Gastrocnemius medialis (tissue), 4 donors: ENCODE measurements at places on chromosomes 5 and 9. TPM values are rescaled to one million over a fixed set of nuclear protein-coding genes. Genes with fewer than 3 reads are reported as not detected.

GRCh38 chr5:139050432-139050831 is 147.7 kb downstream of the SIL1 start:
- peaks cover 14% of the 10 kb centered on the region for H3K4me1 ChIP-seq
- no peaks in the 10 kb centered on the region for H3K36me3 ChIP-seq
- H3K27me3 ChIP-seq: no peaks in the 10 kb centered on the region
- no peak for DNase-seq
- H3K4me3 ChIP-seq: no peak overlapping the region

SLC34A1 gene
- total RNA-seq: not detected

DNA sequence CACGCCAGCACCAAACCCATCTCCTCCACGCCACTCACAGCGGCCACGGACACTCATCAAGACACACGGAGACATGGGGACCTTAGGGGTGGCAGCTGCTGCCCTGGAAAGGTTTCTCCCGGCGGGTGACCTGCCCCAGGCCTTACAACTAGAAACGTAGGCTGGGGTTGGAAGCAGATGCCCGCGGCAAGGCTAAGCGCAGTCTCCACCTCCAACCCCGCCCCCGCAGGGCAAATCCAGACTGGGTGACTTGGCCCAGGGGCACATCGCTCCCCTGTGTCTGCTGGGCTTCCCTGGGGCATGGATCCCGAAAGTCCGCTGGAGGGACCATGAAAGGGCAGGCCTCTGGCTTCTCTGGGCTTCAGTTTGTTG is 12.0 kb upstream of the ASS1 start:
- no peak overlapping the region for H3K27ac ChIP-seq
- no peak for DNase-seq
- no peaks in the 10 kb centered on the region for H3K27me3 ChIP-seq
- H3K36me3 ChIP-seq: no peaks in the 10 kb centered on the region

DNA sequence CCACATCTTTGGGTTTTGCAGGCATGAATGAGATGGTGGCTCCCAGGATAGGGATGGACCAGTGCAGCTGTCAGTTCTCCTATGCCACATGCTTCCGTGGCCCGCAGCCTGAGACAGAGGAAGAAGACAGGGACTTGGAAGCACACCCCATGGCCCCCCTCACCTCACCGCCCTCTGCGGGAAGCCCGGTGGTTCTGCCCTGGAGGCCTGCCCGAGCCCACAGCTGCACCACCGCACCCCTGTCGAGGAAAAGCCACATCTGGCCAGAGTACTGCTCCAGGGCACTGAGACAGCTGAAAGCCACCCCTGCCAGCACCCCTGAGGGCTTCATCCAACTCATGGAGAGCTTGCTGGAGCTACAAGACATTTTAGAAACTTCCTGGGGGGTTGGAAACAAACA is 7.6 kb upstream of the TRMT10B start:
- H3K4me1 ChIP-seq: no peaks in the 10 kb centered on the region
- H3K36me3 ChIP-seq: no peaks in the 10 kb centered on the region
- H3K4me3 ChIP-seq: no peak overlapping the region

DNA sequence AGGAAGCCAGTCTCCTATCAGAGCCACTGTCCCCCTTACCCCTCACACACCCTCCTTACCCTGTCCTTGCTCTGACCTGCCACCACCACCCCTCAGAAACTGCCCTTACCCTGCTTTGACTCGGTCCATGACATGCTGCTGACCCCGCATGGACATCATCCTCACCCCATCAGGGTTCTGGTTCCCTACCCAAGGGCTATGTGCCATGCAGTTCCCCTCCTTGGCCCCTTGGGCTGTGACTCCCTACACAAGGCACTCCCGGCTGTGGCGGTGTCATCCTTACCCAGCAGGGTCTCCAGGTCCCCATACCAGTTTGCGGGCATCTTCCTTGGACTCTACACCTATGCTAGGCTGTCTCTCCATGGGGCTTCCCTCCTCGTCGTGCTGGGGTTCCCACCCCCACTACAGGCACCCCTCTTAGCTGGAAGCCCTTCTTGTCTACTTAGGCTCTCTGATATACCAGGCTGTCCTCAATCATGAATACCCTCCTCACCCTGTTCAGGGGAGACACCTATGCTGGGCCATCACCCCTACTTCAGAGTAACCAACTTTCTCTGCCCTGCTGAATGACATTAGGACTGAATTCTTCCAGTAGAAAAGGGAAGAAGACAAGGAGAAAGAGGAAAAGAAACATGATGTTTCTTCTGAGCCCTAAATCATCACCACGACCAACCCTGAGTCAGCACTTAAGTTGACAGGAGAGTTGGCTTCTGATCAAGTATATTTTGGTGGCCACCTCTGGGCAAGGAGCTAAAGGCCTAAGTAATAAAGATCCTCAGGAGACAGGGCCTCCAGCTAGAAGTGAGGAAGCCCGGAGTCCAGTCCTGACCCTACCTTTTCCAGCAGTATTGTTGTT is 115.2 kb downstream of the GCNT1 start:
- H3K4me3 ChIP-seq: no peak overlapping the region
- no peak for DNase-seq
- H3K27me3 ChIP-seq: no peaks in the 10 kb centered on the region
- no peaks in the 10 kb centered on the region for H3K4me1 ChIP-seq
- H3K36me3 ChIP-seq: no peaks in the 10 kb centered on the region
- H3K27ac ChIP-seq: no peak overlapping the region

DNA sequence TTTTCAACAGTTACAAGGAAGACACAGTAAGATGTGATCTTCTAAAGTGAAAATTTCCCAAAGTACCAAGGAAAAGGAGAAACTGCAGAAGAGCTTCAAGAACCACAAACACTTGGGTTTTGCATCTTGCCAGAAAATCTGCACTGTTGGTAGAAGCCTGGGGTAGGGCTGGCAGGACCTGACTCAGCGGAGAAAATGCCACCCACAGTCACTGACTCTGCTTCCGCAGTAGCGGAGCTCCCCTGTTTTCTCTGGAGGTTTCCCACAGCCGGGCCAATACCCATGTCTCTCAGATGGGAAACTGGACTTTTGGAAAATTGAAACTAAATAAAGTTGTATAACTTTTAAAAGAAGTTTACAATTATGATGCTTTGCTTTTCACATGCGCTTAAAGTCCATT is 104.2 kb downstream of the MEF2C start:
- H3K36me3 ChIP-seq: no peaks in the 10 kb centered on the region
- DNase-seq: no peak
- H3K27me3 ChIP-seq: no peaks in the 10 kb centered on the region
- peaks cover 64% of the 10 kb centered on the region for H3K4me1 ChIP-seq

- DNase-seq: no peak
- no peak within 1 kb of the TSS for H3K4me3 ChIP-seq
- H3K4me1 ChIP-seq: no peaks in the 10 kb centered on the region
These were observed at the start of gene C6 for GRCh38 chr5:41213340-41213739. Gene C6, minus strand, starts transcription at chr5:41213532. Its CDS starts 10,302 bp downstream, at chr5:41203230.

- no peak overlapping the region for H3K4me3 ChIP-seq
- H3K4me1 ChIP-seq: no peaks in the 10 kb centered on the region
- H3K27ac ChIP-seq: no peak overlapping the region
These were observed 12.6 kb upstream of the PAX5 start for GRCh38 chr9:37046683-37047082.

PTPRD gene
- total RNA-seq: 1.2 TPM

DNA sequence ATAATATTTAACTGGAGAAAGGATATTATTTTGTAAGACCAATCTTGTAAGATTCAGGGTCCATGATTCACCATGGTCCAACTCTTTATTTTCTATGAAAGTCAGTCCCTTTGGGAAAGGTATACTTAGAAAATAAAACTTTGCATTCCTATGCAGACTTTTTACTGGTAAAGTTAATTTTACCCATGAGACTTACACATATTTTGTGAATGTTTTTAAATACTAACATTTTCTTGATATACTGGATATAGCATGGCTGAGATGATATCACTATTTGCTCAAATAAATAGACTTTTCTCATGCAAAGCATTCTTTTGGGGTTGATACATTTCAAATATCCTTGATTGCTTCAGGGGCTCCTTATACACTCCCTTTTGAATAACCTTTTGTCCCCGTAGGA is 512.1 kb downstream of the MAN2A1 start:
- H3K4me3 ChIP-seq: no peak overlapping the region
- DNase-seq: no peak
- no peaks in the 10 kb centered on the region for H3K4me1 ChIP-seq
- no peaks in the 10 kb centered on the region for H3K27me3 ChIP-seq

DNA sequence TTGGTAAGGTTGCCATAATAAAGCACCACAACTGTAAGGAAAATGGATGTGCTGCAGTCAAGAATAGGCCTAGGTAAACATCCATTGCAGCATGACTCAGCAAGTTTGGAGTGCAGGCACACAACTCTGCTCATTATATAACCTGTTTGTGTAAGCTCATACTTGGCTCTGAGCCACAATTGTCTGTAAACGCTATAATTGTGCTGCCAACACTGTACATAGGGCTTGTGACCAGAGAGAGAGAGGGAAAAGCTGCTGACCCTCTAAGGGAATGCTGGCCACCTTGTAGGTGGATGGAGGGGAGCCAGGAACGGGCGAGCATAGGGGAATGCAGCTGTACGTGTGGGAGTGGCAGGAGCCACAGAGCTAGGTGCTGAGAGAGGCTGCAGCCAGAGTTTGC is 2186.5 kb upstream of the ACO1 start:
- no peak for DNase-seq
- no peak overlapping the region for H3K27ac ChIP-seq
- no peaks in the 10 kb centered on the region for H3K36me3 ChIP-seq
- no peak overlapping the region for H3K4me3 ChIP-seq
- H3K4me1 ChIP-seq: no peaks in the 10 kb centered on the region

GPR150 gene
- 0.59 TPM for total RNA-seq

- no peaks in the 10 kb centered on the region for H3K36me3 ChIP-seq
- H3K4me3 ChIP-seq: no peak overlapping the region
These were observed 266.0 kb downstream of the DMAC1 start for GRCh38 chr9:7533376-7534090.

DNA sequence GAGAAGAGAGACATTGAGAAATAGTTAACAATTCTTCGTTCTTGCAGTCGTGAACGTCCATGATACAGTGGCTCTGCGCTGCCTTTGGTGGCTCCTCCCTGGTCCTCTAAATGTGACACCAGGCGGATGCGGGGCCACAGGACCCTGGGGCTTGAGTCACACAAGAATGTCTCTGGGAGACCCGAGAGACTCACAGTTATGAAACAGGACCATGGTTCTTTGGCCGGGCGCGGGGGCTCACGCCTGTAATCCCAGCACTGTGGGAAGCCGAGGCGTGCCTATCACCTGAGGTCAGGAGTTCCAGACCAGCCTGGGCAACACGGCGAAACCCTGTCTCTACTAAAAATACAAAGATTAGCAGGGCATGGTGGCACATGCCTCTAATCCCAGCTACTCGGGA is 767 bp upstream of the ZDHHC11 start:
- H3K4me1 ChIP-seq: no peaks in the 10 kb centered on the region
- no peak overlapping the region for H3K27ac ChIP-seq
- H3K4me3 ChIP-seq: no peak overlapping the region
- H3K36me3 ChIP-seq: no peaks in the 10 kb centered on the region
- DNase-seq: no peak
- H3K27me3 ChIP-seq: peaks cover 29% of the 10 kb centered on the region
